HFF-Myc (cell line): ENCODE measurements at places on chromosomes 11 and 22.
A peak's percentile ranks its signal among the peaks of the same experiment; 100 is the strongest.

DNA sequence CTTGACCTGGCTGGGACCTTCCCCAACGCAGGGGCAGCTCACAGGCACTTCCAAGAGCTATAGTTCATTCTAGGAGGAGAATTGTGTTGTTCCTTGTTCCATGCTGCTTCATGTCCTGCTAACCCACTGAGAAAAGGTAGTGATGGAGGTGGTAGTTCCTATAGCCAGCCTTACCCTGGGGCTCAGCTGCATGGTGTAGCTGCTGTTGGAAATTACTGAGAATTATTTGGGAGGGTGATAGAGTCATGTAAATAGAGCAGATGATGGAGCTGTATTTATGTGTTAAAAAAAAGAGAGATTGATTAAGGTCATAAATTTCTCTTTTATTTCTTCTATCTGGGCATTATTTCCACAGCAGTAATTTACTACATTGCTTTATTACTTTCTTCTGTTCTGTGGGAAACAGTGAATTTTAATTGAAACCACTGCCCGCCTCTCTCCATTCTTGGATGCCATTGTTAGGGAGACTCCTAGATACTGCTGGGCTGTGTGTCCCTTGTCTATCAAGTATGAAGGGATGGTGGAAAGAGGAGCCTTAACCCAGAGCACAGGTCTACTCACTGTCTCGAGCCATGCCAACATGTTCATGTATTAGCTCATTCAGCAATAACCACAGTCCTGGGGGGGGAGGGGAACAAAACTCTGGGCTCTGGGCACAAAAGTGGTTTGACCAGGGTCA, 309.2 kb downstream of the FAT3 start:
- no peak for DNase-seq

- peak; percentile 66 for DNase-seq
Observed at GRCh38 chr11:85827748-85828639, 17.1 kb upstream of the SYTL2 start.

- DNase-seq, result no peak
Observed at GRCh38 chr22:26367402-26368245, 61.4 kb upstream of the ASPHD2 start.

- no peak for DNase-seq
Observed at GRCh38 chr11:16604794-16605388, 133.6 kb upstream of the C11orf58 start.

- no peak for DNase-seq
Observed at GRCh38 chr11:70468256-70469195, 70.2 kb downstream of the CTTN start.

DNA sequence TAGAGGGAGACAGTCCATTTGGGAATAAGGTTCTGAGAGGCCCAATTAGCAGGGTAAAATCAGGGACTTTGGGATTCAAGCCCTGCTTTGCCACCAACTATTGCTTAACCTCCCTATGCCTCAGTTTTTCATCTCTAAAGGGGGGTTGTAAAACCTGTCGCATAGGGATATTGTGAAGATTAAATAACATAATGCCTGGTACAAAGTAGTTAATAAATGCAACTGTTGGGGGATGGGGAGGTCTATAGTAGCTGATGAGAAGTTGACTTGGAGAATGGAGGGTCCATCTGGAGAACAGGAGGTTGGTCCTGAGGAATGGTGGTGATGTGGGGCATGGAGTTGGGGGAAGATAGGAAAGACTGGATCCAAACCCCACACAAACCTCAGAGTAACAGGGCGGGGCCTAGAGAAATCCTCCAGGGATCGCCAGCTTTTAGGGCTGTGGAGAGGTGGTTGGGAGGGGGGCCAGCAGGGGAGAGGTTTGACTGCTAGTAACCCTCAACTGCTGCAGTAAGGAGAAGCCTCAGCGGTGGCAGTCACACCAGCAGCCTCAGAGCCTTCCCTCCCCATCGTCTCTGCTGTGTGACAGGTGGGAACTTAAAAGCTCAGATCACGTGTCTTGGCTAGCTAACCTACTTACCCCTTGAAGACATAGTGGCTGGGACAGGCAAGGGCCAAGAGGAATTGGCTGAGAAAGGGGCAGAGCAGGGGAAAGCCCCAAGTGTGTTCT, 1.1 kb upstream of the ABCG4 start:
- no peak for DNase-seq

DNA sequence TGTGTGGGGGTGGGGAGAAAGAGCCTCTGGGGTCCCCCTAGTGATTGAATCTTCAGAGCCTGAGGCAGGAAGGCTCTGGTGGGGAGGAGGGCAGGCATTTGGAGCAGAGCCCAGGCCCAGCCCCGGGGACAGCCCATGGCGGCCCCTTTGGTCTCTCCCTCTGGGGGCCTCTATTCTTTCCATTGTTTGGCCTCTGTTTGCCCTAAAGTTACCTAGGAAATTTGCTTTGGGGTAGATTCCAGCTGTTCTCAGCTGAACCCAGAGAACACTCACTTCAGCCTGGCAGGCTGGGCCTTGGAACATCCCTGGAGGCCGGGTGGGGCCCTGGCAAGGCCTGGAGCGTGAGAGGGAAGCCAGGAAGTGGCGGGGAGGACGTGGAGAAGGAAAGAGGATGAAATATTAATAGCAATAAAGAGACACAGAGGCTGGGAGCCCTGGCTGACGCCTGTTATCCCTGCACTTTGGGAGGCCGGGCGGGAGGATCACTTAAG, 22.9 kb upstream of the A4GALT start:
- no peak for DNase-seq

DNA sequence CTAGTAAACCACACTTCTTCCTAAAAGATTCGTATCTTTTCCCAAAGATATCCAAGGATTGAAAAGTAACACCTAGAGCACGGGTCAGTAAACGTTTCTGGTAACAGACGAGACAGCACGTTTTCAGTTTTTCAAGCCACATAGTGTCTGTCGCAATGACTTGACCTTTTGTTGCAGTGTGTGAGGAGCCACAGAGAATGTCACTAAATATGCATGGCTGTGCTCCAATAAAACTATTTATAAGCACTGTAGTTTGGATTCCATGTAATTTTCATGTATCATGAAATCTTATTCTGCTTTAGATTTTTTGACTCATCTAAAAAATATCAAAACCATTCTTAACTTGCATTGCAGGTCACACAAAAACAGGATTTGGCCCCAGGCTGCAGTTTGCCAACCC, 18.3 kb upstream of the MICAL3 start:
- no peak for DNase-seq

DNA sequence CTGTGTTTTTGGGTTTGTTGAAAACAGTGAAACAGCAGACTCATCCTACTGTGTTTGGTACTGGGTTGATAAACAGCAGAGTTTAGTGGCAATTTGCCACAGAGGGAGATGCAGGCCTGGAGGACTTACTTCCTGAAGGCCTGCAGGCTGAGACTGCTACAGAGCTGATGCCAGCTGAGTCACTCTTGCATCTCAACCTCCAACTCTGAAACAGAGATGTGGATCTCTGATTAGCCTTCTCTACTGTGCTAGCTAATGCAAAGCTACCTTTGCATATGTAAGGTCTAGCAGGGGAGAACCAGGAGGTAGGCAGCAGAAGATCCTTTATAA, 14.3 kb downstream of the ATP5MG start:
- no peak for DNase-seq

GRCh38 chr22:30249049-30250038, 2.8 kb upstream of the LIF start:
- DNase-seq, result no peak

- no peak for DNase-seq
Observed at GRCh38 chr11:103673773-103674172, 362.7 kb upstream of the DDI1 start.

- DNase-seq, result no peak
Observed at GRCh38 chr11:1557051-1557884, 14.8 kb downstream of the DUSP8 start.

DNA sequence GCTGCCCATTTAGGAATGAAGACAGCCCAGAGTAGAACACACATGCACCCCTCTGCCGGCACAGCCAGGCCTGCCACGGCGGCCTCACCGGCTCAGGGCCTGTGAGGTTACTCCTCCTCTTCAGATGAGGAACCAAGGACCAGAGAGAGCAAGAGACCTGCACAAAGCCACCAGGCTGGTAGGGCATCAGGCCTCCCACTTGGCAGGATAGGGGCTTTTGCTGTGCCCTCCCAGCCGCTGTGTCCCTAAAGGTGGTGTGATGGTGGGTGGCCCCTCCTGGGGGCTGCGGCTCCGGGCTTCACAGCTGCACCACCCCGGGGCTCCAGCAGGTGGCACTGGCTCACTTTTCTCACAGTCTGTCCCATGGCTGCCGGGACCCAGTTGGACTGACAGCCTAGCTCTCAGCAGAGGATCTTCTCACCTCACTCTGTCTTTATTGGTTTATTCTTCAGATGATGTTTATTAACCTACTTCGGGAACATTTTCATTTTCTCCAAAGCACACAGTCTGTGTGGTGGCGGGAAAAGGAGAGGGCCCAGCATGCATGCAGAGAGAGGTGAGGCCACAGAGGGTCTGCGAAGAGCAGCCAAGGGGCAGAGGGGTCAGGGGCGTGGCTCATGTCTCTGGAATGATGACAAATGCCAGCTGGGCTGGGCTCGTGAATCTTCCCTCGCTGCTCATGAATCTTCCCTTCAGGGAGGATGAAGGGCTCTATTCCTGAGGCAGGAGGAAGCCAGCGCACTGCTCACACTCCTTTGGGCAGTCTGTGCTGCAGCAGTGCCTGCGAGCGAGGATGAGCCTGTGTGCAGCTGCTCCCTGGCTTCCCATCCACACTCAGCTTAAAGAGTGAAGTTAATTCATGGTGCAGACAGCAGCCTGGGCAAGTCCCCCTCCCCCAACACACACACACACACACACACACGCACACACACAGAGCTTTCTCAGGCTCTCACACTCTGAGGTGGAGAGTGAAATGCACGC, 101.1 kb upstream of the PITPNB start:
- DNase-seq, result no peak

- no peak for DNase-seq
Observed at GRCh38 chr22:32620992-32621391, 146.4 kb downstream of the FBXO7 start.

DNA sequence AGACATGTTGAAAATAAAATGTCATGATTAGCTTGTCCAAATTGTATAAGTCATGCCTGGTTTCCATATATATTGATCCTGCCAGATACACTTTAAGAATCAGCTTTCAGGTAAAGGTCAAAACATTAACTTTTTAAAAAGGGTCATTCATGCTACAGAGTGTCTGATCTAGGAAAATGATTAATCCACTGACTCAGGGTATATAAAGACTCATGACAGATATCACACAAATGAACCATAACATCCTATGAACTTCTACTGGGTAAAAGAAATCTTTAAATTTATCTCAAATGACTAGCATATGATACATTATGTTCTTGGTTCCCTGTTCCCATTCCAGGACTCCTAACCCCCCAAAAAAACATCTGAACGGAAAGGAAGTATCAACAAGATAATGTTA, 11.7 kb downstream of the MRTFA start:
- no peak for DNase-seq

DNA sequence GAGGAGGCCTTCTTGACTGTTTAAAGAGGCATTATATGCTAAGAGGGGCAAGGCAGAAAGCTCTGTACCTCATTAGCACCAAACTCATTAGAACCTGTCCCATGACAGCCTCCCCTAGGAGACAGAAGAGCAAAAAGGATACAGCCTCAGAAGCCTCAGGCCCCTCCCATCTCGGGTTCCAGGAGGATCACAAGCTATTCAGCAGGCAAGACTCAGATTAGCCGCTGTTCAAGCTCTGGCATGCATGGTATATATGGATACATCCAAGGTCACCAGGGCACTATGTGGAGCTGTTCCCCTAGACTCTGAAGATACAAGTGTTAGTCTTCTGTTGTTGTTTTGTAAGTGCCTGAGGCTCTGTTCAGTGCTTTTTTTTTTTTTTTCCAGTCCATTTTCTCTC, 32.1 kb downstream of the ATXN10 start:
- no peak for DNase-seq

DNA sequence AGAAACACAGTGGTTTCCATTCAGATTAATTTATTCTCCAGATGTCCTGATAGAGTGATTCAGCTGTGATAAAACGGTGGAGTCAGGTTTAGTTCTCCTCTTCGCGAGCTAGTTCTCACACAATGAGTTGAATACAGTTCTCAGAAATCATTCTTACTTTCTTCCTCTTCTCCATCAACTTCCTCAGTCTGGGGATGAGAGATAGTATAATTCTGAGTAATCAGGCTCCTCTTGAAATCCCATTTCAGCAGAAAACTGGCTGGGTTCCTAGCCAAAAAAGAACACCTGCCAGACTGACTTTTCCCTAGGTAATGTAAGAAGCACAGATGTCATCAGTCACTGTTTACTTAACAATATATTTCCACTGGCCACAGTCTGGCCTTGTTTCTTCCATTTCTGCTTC, 76.7 kb downstream of the SVIP start:
- no peak for DNase-seq

- DNase-seq, result peak; percentile 37
Observed at GRCh38 chr11:101487775-101488174, 96.0 kb downstream of the TRPC6 start.
